ENCODE measurements at places on chromosomes 3 and 15.

DNA sequence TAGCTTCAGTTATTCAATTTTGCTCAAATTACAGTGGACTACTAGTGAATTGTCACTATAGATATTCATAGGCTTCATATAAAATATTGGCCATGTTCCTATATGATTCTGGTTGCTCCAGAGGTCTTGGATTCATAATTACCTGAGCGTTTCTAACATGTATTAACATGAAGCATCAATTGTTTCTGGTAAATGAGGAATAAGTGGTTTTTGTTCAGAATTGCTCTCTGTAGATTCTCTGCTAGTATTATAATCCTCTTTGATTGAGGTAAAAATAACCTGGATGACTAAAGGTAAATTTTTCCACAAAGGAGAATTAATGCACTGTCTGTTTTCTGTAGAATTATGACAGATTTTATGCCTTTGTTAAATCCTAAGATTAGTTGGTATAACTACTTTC is 258.1 kb upstream of the CNTN6 start:
- DNase-seq = no peak

GRCh38 chr3:75296858-75297257 is 367.3 kb upstream of the FRG2C start:
- no peak for DNase-seq

DNA sequence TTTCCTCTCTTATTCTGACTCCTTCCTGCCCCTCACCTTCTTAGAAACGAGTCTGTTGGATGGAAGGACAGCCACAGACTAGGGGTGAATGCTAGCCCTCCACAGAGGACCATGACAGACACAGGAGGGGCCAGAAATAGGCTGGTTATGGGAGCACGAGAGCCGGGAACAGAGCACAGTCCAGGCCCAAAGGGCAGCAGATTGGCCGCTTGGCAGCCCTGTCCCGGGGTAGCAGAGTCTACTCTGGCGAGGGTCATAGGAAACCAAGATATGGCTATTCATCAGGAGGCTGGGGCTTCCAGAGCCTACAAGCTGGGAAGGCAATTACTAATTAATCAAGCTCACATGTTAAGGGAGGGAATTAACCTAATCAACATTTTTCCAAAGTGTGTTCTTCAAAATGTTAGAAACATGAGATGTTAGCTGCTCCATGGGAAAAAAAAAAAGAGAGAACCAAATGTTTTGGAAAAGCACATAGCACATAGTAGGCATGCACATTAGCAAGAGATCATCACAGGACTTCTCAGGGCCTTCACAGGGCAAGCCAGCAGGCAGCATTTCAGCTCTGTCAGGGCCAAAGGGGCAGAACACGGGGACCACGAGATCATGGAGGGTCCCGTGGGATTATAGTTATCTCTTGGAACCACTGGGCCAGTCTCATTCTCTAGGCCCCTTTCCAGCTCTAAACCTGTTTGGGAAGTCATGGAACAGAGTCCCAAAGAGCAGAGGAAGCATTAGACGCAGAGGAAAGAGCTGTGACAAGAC is 13.3 kb downstream of the SEMA3G start:
- DNase-seq = no peak

DNA sequence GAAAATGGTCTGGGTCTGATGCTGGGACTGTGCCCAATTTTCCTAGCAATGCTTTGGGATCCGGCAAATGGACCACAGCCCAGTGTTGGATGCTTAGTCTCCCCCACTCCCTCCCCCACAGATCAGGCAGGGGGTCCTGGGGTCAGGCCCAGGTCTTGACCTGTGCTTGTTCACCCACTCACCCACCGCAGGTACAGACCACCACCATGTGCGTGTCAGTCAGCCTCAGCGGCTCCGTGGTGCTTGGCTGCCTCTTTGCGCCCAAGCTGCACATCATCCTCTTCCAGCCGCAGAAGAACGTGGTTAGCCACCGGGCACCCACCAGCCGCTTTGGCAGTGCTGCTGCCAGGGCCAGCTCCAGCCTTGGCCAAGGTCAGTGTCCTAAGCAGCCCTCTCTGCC is 10.6 kb downstream of the GRM2 start:
- no peak for DNase-seq

DNA sequence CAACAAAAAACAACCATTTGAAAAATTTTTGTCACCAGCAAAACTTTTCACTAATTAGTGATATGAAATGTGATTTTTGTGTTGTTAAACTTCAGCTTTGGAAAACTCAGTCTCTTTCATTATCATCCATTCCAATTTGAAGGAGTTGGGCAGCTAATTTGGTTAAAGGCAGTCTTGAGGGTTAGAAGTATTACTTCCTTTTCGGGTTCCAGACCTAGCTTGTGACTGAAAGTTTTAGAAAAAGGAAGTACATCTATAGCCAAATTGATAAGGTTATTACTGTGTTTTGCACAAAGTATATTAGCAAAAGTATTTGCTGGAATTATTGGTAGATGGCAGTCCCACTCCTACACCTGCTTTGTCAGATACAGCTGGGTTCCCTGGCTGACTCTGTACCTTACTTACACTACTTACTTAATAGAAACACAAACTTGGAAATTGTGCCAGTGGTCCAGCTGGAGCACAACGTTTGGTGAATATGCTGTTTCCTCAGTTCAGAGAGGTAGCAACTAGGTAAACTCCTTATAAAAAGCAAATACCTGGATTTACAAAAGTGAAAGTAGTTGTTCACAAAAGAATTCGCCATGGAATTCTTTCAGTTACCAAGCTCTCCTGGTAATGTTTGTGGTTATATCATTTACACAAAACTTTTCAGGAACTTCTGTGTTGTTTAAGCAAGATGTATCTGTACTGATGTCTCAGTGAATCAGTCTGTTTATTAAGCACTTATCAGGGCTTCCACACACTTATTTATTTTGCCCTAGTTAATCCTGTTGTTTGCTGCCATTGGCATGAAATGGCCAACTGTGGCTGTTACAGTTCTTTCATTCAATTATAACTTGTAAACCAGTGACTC is 31.6 kb downstream of the TIPARP start:
- no peak for DNase-seq

DNA sequence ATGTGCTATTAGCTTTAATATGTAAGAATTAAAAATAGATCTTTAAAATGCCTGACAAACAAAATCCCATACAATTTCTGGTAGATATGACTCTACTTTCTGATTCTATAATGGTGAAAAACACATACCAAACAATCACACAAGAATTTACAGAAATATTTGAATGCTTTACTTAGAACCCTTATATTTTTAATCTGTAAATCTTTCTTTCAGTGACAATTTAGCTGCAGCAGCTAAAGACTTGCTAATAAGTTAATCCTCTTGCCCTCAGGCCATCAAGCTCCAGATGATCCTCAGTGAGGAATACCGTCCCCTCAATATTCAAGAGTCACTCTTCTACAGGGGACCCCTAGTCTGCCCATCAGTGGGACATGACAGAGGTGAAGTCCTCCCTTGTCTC is 55.6 kb downstream of the C3orf80 start:
- no peak for DNase-seq

DNA sequence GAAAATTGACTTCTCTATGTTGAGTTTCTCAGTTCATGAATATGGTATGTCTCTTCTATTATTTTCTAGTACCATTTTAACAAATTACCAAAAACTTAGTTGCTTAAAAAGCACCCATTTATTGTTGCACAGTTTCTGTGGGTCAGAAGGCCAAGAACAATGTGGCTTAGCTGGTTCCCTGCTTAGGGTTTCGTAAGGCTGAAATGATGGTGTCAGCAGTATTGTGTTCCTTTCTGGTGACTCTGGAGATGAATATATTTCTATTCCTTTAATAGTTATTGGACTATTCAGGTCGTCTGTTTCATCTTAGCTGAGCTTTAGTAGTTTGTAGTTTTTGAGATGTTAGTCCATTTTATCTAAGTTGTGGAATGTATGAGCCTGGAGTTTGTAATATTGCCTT is 44.9 kb downstream of the IL1RAP start:
- DNase-seq = no peak

DNA sequence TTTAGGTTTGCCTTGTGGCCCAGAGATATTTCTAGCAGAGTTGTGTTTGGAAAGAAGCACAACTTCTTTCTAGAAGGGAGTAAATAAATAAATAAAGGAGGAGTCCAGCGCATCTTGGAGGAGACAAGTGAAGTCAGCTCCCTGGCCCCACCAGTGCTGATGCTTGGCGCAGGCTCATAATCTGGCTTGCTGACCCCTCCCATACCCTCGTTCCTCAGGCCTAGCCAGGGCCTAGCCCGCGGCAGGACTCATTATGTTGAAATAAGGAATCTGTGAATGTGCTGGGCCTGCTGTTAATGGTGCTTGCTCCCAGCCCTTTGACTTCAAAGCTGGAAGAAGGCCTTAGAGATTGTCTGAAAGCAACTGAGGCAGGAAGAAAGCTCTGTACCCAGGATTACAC is 3.1 kb downstream of the ZNF710 start:
- no peak for DNase-seq

DNA sequence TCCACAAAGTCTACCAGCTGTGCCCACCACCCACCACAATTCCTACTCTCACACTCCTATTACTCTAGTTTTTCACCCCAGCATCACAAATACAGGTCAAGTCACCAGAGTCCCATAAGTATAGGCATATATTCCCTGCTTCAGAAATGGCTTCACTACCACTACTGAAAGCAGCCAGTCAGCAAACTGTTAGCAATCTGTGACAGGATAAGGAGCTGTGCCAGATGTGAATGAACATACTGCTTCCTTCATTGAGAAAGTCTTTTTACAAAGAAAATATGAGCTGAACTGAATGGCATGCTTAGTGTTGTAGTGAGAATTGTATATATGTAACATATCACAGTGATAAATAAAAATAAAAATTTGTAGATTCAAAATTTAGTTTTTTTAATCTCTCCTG is 76.8 kb downstream of the C3orf85 start:
- DNase-seq = no peak

DNA sequence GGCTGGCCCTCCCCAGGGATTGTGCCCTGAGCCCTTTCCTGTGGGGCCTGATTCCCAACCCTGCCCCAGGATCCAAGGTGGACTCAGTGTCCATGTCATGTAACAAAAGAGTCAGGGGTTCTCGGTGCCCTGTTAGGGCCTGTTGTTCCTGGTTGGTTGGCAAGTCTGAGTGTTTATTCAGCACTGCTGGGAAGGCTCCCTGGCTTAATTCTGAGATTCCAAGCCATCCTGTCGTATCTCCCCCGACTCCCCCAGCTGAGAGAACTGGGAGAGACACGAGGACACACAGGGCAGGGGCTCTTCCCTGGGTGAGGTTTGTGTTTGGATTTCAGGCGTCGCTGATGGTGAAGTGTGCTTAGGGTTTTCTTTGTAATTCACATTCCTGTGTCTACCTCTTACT is 78.3 kb downstream of the EEFSEC start:
- DNase-seq = no peak

DNA sequence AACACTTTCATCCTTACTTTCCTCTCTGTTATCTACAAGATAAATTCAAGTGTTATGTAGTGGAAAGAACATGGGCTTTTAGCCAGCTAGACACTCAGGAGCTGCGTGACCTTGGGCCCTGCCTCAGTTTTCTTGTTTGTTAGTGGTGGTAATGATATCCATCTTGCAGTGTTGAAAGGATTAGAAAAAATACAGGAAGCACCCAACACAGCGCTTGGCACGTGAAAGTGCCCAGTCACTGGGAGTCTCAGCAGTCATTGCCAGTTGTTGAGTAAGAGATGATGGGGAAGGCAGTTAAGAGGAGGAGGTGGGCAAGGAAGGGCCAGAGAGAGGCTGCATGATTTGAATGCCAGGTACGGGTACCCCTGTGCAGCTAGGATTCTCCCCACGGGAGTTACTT is 5.3 kb downstream of the PDIA5 start:
- no peak for DNase-seq

DNA sequence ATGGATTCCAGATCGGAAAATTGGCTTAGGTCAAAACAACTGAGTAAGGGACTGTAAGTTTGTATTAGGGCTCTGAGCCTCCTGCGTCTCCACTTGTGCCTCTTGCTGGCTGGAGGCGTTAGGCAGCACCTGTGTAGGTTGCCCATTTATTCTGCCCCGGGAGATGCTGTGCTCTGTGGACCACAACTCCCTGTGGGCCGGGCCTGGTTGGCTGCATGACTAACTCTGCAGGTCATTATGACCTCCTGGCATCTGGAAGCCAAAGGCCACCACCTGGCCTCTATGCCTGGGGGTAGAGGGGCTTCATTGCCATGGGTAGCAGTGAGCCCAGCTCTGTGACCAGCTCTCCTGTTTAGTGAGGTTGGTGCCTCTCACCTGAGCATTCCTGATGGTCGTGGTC is 36.0 kb upstream of the BDH1 start:
- no peak for DNase-seq

- DNase-seq = no peak
Observed at GRCh38 chr15:77208241-77208640, 137.3 kb upstream of the TSPAN3 start.

- DNase-seq = no peak
Observed at GRCh38 chr3:140602781-140603180, 75.1 kb upstream of the TRIM42 start.

- no peak for DNase-seq
Observed at GRCh38 chr15:60118626-60119025, 114.5 kb downstream of the FOXB1 start.

GRCh38 chr3:71582036-71582611 is 1.4 kb downstream of the FOXP1 start:
- DNase-seq = no peak

DNA sequence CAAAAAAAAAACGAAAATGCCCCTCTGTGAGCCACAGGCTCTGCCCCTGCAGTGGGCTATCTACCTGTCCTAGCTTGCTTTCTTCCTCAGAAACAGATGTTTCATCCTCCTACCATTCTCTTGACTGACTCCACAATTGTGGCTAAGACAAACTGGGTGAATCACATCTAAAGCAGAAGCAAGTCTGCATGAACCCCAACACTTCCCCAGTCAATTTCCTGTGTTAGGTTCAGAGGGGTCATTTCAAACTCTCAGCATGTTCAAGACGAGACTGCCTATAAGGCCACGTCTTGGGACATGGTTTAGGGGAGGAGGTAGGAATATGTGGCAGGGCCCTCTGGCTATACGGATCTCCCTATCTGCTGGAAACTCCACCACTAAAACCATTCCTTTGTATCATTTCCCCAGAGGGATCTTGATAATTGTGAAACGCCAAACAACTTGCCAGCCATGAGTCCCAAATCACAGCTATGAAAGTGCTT is 28.6 kb upstream of the ANKDD1A start:
- DNase-seq = no peak

All from central memory CD4-positive, alpha-beta T cell (primary cell).